ENCODE measurements at places on chromosomes 6 and 20.

- DNase-seq = no peak
Measured at GRCh38 chr6:900716-901605, 208.0 kb upstream of the EXOC2 start.

GRCh38 chr20:59772931-59773913 is 160.2 kb downstream of the SYCP2 start:
- DNase-seq = peak; percentile 37

DNA sequence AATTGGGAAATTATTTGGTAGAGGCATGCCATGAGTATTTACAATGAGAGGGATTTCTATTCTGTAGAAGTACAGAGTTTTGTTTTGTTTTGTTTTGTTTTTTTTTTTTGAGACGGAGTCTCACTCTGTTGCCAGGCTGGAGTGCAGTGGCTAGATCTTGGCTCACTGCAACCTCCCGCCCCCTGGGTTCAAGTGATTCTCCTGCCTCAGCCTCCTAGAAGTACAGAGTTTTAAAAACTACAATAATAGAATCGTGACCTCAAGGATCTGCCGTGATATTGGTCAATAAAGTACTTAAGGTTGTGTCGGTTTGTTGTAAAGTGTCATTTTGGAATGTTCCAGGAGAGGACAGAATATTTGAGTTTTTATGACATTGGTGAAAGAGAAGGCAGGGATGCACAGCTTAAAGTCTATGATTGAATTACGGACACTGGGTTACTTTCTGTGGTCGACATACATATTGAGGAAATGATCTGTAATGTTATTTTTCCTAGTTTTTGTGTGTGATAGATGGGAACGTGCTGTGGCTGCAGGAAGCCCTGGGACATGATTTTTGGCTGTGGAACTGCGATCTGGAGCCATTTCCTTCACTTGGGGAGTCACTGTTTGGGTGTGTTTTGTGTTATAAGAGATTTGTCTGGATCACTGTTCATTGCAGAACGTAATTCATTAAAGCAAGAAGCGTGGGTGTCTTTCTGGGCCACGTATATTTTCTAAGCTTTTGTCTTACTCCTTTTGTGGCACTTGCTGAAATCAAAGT is 59.6 kb downstream of the TIAM2 start:
- DNase-seq = no peak

GRCh38 chr6:30707281-30707850 is 9.7 kb downstream of the MDC1 start:
- no peak for DNase-seq

GRCh38 chr6:150646228-150646627 is 46.5 kb downstream of the PLEKHG1 start:
- DNase-seq = no peak

- DNase-seq = peak; percentile 16
Measured at GRCh38 chr20:50873585-50873984, 57.7 kb downstream of the ADNP start.

DNA sequence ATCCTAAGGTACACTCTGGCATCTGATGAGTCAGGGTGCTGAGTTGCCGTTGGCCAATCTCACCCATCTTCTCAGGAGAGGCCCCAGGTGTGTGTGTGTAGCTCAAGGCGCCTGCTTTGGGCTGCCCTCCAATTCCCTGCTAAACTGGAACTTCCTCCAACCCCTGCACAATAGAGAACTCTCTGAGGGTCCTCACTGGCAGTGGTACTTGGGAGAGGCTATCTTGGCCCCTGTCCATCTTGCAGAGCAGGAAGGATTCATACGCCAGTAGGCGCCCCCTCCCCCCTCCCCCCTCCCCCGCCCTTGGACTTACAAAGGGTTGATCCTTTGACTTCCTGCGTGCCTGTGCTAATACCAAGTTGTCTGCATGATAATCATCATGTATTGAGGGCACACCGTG is 173.6 kb downstream of the SASH1 start:
- DNase-seq = peak; percentile 71

GRCh38 chr6:81054036-81054435 is 698.4 kb downstream of the TENT5A start:
- no peak for DNase-seq

DNA sequence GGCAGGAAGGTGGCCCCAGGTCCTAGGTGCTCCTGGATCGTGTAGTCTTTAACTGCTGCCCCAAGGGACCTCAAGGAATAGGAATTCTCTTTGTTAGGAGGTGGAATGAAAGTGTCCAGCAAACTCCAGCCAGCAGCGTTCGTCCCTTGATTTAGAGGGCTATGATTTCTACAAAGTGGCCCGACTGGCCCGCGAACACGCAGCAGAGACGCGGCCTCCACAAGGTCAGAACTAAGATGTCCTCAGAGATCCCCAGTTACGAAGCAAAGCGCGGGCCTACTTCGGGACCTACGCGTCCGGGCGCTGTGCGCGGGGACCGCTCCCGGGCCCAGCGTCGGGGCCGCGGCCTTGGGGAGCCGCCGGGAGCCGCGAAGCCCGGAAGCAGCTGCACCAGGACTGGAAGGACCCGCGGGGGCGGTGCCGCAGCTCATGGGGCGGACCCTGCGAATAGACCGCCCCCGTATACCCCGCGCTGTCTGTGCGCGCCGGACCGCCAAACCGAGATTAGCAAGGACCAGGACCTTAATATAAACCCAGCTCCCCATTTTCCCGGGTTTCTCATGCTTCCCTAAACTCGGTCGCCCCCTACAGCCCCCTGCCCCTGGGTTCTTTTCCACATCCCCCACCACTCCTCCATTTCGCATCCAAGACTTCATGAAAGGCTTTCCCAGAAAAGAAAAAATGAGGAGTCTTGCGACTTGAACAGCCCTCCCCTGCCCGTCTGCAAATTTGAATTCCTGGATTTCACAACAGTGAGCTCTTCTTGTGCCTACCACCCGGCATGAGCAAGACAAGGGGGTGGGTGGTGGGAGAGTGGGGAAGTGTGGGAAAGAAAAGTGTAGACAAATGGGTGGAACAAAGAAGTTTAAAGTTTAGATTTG is at the start of gene C6orf47:
TSS of gene C6orf47 (minus strand) at position 398 of the 881 bp plus-strand sequence. CDS start 831 bp downstream, outside the sequence.
- peak; percentile 97 for DNase-seq

DNA sequence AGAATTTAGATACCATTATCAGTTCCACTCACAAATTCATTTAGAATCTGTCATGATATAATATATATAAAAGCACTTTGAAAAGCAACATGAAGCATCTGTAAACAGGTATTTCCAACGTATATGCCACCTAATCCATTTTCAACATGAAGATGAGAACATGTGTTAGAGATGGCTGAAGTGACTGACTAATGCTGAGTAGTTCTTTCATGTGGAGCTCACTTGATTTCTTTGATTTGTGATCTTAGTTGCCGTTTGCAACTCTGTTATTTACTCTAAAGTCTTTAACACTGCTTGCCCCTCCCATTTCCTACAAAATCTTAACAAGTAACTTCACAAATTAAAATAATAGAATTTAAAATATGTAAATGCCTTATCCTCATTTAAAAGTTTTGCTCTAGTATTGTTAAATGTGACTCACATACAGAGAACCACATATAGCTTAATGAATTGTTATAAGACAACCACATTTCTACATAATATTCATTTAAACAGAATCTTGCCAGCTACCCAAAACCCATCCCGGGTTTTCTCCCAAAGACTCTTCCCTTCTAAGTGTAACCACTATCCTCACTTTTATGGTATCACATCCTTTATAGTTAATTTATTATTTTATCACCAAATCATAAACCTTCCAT is 78.3 kb downstream of the ME1 start:
- no peak for DNase-seq

GRCh38 chr6:158231551-158232315 is 63.6 kb downstream of the GTF2H5 start:
- DNase-seq = peak; percentile 96

DNA sequence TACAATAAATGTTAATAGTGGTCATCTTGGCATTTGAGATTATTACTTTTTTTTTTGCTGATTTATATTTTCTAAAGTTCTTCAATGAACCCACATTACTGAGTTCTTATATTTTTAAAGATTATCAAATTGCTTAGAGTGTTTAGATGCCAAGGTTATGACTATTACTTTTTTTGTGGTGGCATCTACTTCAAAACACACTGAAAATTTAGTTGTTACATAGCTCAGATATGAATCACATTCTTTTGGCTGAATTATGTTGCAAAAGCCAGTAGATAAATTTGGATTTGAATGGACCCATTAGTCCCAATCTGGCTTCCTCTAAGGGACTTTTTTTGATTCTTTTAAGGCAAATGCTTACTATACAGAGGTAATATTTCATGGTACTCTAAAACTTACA is 8.9 kb downstream of the UTRN start:
- DNase-seq = no peak

- peak; percentile 94 for DNase-seq
Measured at GRCh38 chr20:63254606-63255384, 532 bp upstream of the NKAIN4 start.

GRCh38 chr20:37274851-37275524 is 13.4 kb upstream of the GHRH start:
- no peak for DNase-seq

GRCh38 chr20:40640667-40641066 is 48.4 kb downstream of the MAFB start:
- no peak for DNase-seq

GRCh38 chr6:163491737-163492300 is 77.3 kb downstream of the QKI start:
- DNase-seq = no peak

DNA sequence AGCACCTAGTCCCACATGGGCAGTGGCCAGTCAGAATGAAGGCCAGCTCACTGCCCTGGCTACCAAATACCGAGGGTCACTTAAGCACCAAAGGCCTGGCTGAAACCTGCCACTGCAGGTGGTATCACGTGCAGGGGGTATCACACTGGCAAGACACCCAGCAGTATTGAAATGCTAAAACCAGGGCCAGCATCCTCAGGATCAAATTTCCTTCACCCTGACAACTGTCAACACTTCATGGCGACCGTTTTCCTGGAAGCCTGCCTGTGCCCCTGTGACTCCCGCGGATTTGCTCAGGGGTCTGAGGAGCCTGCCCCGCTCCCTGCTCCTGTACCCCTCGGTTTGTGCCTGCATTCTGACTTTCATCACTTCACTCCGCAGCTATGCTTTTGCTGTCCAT is 151.1 kb downstream of the TTLL2 start:
- DNase-seq = peak; percentile 77

DNA sequence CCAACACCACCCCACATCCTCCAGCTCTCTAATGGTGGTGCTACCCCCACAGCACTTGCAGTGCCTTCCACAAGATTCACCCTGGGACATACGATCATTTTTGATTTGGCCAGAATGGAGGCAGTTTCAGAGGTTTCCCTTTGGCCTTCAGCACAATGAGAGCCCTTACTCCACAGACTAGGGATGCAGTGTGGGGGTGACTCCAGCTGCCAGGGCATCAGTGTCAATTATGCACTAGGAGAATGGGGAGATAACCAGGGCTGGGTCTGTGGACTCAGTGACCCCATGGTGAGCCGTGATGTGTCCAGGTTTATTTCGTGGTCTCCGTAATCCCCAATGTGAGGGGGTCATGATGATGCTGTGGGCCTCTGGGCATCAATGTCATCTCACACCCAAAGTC is 31.5 kb upstream of the MICB start:
- DNase-seq = no peak

DNA sequence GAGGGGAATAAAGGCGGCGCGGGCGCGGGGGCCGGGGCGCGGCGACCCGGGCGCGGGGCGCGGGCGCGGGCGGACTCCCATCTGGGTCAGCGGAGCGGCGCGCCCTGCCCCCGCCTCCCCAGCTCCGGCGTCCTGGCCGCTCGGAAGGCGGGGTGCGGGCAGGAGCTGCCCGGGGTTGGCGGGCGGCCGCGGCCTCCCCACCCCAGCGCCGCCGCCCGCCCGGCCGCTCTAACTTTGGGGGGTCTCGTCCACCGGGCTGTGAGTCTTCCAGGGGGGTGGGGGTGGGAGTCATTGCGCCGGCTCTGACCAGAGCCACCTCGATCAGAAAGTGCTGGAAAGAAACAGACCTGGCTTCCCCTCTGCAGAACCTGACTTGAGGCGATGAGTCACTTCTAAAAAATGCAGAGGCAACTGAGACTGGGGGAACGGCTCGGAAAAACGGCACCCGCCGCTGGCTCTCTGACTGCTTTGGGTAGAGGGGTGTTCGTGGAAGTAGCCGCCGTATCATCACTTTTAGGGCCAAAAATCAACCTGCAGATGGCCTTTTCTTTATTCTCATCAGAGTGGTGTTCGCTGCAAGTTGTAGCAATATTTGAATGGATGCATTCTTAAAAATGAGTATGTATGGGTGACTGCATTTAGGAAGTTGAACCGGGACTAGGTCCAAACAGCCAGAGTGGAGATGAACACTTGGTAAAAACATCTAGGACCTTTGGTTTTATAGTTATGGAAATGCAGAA is 667 bp downstream of the CAP2 start:
- peak; percentile 91 for DNase-seq

DNA sequence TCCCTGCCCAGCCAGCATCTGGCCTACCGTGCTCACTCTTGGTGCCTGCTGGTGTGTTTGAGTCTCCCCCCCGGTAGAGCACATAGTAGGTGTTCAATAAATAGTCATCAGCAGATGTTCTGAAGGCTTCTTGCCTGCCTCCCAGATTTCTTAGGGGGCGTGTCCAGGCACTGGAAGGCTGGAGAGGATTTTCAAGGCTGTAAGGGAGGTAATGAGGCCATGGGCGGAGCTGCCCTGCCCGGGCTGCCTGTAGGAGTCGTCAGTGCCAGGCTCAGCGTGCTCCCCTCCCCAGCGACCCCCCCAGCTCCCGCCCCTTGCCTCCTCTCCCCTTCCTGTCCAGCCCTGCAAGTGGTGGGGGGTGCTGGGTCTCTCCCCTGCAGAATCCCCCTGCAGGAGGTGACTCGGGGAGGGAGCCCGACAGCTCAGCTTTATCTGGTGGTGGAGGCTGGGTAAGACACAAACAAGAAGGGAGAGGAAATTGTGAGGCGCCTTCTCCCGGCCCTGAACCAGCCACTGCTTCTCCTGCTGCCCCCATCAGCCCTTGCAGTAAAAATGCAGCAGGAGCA is 55.9 kb downstream of the BCAS4 start:
- peak; percentile 93 for DNase-seq

GRCh38 chr6:44224029-44224964 is 902 bp downstream of the SLC29A1 start:
- DNase-seq = peak; percentile 69

DNA sequence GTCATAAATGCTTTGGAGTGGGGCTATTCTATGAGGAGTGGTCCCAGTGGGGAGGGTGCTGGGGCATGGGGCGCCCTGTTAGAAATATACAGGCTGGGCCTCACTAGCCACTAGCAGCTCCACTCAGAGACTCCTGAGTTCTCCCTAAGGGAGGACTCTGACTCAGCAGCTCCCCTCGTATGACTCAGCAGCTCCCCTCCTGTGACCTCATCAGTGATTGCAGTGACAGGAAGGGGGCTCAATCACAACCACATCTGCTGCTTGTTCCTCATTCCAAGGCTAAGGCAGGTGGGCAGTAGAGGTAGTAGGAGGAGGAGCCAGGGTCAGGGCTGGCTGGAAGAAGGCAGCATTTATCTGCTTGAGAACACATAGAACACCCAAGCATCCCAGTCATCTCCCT is 73.7 kb downstream of the PRND start:
- DNase-seq = peak; percentile 68
